ENCODE measurements at places on chromosomes 12 and 14.

DNA sequence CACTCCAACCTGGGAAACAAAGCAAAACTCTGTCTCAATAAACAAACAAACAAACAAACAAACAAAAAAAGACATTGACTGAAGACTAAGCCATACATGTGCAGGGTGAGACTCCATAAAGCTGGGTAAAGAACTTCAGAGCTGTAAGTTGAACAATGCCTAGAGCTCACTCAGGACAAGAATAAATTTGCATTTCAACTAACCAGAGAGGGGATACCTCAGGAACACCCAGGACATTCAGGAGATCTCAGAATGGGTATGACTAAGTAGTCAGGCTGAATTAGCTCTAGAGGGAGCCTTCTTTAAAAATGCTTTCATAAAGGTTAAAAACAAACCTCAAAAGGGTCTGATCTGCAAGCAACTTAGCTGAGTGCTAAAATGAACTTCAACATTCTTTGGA lies 267.7 kb upstream of the DIO3 start:
- DNase-seq: no peak

DNA sequence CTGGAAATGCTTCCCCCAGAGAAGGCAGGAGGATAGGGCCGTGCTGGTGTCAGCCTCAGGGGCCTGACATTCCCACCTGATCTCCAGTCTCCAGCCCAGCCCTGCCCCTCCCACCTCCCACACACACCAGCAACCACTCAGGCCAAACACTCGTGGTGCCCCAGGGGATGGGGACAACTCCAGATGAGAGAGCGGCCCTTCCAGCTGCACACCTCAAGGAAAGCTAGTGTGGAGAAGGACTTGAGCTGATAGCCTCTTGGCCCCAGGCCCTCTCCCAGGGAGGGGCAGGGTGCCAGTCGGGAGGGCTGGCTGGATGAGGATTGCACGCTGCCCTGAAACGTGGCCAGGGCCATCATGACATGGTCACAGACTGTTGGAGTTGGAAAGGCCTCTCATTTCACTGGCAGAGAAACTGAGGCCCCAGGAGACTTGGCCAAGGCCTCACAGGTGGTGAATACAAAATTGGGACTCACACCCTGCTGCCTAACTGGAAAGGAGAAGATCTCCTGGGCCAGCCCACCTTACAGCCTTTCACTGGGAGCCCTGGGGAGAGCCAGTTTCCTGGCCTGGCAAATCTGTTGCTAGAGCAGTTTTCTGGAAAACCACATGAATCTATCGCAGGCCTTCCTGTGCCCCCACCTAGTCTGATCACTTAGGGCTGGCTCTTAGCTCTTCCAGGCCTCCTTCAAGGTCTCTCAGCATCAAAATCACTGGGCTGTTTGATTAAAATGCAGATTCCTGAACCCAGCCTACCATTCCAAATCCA lies 52.1 kb downstream of the IRF2BPL start:
- no peak for DNase-seq

- peak; percentile 51 for DNase-seq
These were observed 86.9 kb upstream of the TTC7B start for GRCh38 chr14:90903101-90903500.

DNA sequence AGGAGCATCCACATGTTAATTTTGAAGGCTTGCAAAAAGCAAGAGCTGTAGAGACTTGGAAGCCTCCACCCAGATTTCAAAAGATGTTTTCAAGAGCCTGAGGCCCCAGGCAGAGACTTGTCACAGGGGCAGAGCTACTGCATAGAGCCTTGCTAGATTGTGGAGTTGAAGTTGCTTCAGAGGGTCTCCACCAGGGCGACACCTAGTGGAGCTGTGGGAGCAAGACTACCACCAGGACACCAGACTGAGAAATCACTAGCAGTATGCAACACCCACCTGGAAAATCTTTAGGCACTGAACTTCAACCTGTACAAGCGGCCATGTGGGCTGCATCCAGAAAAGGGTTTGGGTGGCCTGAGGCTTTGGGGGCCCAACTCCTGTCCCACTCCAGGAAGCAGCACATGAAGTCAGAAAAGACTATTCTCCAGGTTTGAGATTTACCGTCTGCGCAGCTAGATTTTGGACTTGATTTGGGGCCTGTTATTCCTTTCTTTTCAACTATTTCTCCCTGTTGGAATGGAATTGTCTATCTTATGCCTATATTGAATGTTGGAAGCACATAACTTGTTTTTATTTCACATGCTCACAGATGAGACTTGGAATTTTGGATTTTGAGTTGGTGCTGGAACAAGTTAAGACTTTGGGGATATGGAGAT lies 508.6 kb downstream of the FLRT2 start:
- peak; percentile 17 for DNase-seq

- DNase-seq: no peak
These were observed 299.2 kb downstream of the GLT1D1 start for GRCh38 chr12:129152351-129153104.

GRCh38 chr14:90381011-90381786 lies 15.6 kb upstream of the CALM1 start:
- no peak for DNase-seq

DNA sequence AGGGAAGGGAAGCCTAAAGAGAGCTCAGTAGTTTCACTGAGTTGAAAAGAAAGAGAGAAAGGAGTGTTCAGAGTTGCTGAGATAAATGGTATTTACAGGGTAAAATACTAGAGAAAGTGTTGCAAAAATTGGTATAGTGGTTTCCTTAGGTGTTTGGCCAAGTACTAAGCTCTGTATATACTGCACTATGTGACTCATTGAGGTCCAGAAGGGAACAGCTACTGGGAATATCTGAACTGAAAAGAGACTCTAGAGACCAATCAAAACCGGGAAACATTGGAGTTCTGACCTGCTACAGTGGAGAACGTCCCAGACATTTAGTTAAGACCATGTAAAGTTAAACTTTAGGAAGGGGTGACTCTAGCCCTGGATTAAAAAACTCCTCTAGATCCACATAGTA lies 42.7 kb upstream of the ALX1 start:
- no peak for DNase-seq

GRCh38 chr14:68694516-68695235 lies 98.2 kb downstream of the ZFP36L1 start:
- DNase-seq: no peak

DNA sequence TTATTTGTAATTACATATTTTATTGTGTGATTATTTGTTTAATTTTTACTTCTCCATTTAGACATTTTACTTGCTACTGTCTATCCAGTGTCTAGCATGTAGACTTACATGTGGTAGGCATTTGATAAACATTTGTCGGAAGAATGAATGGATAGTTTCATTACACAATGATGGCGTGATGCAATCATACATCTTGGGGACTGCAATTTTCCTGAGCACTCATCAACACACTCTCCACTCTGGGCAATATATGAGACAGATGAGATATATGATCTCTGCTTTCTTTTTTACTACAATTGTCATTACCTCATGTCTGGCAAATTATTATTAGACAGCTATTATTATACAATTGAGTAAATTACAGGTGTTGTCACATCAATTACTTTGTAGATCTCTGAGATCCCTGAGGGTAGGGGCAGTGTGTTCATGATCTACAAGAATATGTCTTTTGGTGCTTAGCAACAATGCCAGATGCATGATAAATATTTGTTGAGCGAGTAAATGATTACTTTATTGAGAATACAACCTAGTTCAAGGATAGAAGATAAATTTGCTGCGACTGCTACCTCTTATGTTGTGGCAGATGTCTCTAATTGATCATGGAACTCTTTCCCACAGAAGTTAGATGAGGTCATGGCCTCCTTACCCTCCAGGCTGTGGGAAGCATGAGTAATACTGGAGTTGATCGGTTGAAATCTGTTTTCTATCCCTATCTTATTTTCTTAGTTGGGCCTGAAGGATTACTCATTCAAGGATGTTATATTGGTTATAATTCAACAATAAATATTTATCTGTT lies 416.0 kb downstream of the LRIG3 start:
- DNase-seq: no peak

DNA sequence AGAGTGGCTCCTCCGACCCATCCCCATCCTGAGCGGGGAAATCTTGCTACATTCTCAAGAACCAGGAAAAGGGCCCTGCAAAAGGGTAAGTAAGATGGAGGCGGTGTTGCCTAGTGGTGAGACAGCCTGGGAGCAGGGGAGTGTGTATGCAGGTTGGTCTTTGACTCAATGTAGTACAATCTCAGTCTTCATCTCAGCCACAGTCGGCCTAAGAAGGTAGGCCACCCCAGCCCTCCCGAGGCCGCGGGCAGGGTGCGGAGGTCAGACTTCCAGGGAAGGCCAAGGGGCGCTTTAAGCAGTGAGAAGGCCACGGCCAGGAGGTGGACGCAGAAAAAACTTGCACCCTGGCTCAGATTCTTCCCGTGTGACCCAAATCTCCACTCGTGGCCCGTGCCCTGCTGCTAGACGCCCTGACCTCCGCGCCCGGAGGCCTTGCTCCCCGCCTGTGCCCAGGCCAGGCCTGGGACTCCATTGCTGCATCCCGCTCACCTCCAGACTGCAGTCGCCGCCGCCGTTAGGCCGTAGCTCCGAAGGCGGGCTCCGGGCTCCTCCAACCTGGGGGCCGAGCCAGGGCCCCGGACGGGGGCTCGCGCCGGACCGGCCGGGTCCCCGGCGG lies 435 bp downstream of the FOXM1 start:
- DNase-seq: no peak

DNA sequence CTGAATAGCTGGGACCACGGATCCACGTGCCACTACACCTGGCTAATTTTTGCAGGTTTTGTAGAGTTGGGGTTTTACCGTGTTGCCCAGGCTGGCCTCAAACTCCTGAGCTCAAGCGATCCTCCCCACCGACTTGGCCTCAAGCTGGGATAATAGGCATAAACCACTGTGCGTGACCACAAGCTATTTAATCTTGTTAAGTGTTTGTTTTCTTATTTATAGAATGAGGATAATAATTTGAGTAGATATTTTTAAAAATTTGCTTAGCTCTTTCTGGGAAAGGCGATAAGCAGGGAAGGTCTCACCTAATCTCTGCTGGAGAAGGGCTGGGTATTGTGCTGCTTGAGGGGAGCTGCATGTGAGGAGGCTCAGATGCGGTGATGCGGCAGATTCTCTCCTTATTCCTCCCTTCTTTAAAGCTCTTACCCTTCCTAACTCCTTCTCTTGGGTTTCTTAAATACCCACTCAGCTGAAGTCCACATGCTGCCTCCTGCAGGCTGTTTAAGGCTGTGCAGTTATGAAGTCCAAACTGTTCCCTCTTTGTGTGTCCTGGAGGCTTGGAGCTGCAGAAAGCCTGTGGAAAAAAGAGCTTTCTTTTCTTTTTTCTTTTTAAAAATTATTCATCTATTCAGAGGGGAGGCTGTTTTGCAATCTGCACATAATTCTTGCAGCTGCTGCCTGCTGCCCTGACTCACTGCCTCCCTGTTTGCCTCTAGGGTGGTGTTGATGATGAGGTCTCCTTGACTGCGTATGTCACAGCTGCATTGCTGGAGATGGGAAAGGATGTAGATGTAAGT lies 37.9 kb downstream of the A2ML1 start:
- peak; percentile 17 for DNase-seq

DNA sequence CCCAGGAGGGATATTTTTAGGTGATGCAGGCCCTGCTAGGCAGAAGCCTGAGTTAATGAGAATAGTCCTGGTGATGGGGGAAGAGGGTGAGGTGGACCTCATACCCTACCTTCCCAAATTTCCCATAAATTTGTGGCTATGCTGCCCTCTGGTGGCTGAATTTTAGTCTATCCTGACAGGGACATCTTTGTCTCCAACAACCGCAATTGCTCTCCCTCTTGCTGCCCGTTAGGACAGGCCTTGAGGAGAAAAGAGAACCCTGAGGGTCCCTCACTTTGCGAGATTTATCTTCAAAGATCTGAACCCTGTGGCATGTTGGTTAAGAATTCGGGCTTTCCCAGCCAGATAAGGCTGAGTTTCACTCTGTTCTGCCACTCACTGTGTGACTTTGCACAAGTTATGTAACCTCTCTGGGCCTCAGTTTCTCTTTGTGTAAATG lies 9.8 kb upstream of the ZNF385A start:
- no peak for DNase-seq

- DNase-seq: no peak
These were observed 55.2 kb downstream of the TMCC3 start for GRCh38 chr12:94595152-94595551.

DNA sequence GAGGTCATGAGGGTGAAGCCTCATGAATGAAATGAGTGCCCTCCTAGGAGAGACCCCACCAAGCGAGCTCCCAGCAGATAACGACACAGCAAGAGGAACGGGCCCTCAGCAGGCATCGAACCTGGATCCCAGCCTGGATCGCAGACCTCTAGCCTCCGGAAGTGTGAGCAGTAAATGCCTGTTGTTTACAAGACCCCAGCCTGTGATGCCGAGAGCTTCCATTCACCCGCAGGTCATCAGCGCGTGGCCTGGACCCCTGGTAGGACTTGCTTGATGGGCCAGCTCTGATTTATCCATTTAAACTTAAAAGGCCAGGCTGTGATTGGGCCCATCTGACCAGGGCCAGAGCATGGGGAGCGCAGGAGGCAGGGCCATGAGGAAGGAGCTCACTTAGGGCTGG lies 7.0 kb downstream of the TMEM179 start:
- no peak for DNase-seq

DNA sequence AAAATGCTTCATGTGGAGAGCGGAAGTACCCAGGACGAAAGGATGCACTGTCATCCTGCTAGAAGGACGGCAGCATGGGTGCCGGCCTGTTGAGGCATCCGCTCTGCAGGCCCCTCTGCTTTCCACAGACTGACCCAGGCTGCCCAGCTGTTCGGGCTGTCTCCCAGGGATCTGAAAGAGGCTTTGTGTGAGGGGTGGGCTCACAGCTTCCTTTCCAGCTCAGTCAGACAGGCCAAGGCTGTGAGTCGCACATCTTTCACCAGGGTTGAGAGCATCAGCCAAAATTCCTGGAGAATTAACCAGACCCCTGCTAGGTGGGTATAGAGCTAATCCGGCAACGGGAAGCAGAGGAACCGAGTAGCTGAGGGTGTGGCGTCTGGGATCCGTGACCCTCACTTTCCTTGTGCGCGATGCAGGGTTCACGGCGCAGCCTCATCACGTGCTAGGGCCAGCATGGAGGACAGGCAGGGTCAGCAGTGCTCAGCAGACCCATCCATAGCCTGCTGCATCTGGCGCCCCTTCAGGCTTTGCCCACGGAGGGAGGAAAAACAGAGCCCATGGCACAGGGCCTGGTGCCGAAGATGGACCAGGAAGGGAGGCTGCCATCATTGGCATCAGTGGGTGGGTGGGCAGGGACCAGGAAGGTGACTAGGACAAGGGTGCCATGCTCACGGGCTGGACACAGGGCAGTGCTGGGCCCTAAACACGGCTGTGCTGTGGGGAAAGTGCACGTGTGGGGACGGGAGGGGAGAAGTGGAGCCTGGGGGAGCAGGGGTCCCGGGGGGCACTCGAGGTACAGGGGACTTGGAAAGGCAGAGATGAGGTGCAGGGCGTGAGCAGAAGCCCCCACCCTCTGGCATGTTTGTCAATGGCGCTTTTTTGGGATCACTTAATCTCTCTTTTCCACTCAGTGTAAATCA lies 9.2 kb upstream of the SIVA1 start:
- DNase-seq: no peak

DNA sequence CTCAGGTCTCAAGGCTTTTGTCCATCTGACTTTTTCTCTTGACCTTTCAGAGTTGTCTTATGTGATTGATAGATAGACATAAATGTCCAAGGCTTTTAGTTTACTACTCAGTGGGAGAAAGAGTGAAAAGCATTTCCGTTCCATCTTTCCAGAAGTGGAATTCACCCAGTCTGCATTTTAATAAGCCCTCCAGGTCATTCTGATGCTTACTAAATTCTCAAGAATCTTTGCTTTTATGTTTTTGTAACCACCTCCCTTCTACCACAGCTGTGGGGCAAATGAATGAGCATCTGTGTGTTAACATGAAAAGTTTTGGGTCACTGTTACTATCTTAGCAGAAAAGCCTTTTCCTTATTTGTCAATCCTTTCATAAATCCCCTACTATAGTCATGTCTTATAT lies 251.4 kb downstream of the LRIG3 start:
- DNase-seq: no peak

All from effector memory CD8-positive, alpha-beta T cell (primary cell).